Type B pancreatic cell (in vitro differentiated cells): ENCODE measurements at places on chromosomes 4 and X. TPM values are rescaled to one million over a fixed set of nuclear protein-coding genes. Genes with fewer than 3 reads are reported as not detected.

PFKFB1 gene
- 0.51 and 0.86 TPM in 2 replicates for total RNA-seq

GRCh38 chr4:76549765-76550164 lies 114.7 kb downstream of the SHROOM3 start:
- DNase-seq: no peak

PAGE4 gene
- not detected in 2 replicates for total RNA-seq

- no peak for DNase-seq
These were observed 18.4 kb downstream of the CT47B1 start for GRCh38 chrX:120857240-120857639.
